ENCODE measurements at places on chromosomes 3 and 15. TPM values are rescaled to one million over a fixed set of nuclear protein-coding genes. Genes with fewer than 3 reads are reported as not detected.

GRCh38 chr15:52559575-52559974, 9.3 kb downstream of the ARPP19 start:
- no peaks in the 10 kb centered on the region for H3K36me3 ChIP-seq
- peaks cover 43% of the 10 kb centered on the region for H3K4me1 ChIP-seq
- DNase-seq, result no peak
- no peaks in the 10 kb centered on the region for H3K27me3 ChIP-seq
- H3K27ac ChIP-seq, result no peak overlapping the region

DNA sequence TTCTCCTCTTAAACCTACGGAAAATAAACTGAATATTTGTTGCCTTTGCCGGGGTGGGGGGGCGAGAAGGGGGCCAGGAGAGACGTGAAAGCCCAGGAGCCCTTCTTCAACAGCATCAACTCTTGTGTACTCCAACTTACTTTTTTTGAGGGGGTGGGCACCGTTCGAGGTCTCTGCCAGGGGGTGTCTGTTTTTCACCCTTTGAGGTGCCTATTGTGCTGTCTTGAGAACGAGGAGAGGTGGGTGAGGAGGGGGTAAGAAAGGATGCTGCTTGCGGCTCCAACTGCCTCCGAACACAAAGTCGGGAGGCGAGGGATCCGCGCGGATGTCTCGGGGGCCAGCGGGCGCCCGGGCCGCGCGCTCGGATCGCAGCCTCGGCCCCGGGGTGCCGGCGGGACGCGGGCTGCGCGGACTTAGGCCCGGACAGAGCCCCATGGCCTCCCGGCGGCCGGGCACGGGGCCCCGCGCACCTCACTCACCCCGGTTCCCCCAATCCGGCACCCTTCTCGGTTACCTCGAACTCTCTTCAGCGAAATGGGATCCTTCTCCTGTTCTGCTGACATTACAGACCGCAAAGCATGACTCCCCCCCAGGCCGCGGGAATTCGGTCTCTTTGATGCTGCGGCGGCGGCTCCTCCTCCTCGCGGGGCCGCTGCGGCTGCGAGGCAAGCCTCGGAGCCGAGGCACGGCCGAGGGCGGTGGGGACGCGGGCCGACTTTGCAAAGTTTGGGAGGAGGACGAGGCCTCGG, 650 bp downstream of the PYGO1 start:
- H3K36me3 ChIP-seq, result no peaks in the 10 kb centered on the region
- H3K27me3 ChIP-seq, result no peaks in the 10 kb centered on the region
- H3K4me1 ChIP-seq, result no peaks in the 10 kb centered on the region
- H3K4me3 ChIP-seq, result peak overlapping the region; percentile 92
- peak overlapping the region; percentile 77 for H3K27ac ChIP-seq

The CELF6 gene
- 4.1 TPM for total RNA-seq

The CMTM8 gene
- 2.8 TPM for total RNA-seq

Data from thoracic aorta (tissue), 2 donors.